ENCODE measurements at places on chromosomes 3 and 15.

DNA sequence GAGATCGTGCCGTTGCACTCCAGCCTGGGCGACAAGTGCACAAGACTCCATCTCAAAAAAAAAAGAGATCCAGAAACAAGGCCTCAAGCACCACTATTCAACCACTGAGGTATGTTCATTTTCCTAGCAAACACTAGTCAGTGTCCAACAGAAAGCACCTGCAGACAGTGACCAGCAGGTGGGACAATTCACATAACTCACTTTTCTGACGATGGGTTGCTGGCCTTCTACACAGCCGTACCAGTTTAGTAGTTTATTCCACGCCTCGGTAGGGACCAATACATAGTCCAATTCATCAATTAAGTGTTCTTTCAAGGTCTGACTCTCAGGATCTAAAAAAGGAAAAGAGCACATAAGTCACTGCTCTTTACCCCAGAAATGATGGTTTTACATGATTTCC is 12.4 kb downstream of the USP4 start:
- DNase-seq: no peak

DNA sequence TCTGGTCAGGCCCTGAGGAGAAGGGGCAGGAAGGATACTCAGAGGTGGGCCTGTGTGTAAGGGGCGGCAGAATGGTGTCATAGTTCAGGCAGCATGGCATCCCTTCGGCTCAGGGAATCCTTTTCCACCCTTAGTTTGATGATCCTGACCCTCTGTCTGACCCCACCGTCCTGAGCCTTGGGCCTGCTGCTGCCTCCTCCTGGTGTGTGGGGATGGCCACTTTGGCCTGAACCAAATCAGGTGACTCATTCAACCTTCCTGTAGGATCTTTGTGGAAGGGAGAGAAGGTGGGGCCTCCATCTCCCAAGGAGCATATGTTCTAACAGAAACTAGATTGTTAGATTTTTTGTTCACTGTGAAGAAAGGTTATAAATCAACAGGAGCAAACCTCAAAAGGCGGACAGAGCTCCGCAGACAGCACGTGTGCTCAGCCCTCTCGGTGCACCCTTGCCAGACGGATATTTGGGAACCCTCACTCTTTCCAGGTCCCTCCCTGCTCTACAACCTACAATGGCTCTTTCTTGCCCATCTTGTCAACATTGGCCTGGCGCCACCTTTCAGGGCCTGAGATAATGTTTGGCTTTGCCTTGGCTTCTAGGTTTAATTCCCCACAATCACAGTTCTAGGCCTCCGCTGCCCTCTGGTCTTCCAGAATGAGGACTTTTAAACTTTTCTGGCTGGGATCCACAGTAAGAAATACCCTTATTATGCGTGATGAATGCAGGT is 21.7 kb downstream of the THSD4 start:
- no peak for DNase-seq

- peak; percentile 95 for DNase-seq
These were observed 9.5 kb upstream of the TRIM69 start for GRCh38 chr15:44726568-44727484.

DNA sequence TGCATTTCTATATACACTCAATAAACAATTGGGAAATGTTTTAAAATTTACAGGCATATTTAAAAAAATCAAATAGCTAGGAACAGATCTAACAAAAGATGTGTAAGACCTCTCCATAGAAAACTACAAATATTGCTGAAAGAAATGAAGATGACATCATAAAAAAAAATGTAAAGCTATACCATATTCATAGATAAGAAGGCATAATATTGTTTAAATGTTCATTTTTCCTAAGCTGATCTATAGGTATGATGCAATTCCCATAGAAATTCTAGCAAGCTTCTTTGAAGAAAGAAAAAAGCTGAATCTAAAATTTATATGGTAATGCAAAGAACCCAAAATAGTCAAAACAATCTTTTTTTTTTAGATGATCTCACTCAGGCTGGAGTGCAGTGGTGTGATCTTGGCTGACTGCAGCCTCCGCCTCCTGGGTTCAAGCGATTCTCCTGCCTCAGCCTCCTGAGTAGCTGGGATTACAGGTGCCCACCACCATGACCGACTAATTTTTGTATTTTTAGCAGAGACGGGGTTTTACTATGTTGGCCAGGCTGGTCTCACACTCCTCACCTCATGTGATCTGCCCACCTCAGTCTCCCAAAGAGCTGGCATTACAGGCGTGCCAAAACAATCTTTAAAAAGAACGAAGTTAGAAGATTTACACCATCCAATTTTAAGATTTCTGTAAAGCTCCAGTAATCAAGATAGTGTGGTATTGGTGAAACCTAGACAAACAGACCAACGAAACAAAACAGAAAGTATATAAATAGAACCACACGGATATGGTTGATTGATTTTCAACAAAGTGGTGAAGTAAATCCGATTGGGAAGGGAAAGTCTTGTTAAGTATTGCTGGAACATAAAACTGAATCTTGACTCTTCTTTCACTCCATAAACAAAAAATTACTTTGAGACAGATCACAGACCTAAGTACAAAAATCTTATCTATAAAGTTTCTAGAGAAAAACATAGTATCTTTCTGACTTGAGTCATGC is 6.3 kb upstream of the BHLHE40 start:
- no peak for DNase-seq

DNA sequence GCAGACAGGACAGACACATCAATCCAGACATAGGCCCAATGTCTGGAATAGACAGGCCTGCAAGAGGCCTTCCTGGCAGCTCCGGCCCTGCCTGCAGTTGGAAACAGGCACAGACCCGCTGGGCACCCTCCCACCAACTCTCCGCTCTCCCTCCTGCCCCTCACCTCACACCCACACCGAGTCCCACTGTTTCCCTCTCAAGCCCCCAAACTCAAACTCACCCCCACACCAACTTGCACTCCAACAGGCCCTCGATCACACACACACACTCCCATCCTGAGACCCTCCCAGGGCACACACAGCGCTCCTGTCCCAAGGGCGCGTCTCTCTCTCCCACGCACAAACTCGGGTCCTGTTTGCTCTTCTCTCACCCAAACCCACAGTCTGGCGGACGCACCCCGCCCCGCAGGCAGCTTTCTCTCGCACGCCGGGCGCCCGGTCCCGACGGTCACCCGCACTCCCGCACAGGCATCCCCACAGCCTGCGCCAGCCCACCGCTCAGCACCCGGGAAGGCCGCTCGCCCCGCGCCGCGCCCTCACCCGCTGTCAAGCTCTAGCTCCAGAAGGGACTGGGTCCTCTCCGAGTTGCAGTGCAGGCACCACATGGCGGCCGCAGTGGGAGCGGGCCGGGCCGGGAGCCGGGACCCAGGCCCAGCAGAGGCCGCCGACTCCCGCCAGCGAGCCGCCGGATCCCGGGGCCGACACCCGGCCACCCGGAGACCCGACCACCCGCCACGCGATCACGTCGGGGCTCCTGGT is 106.2 kb downstream of the IQSEC1 start:
- peak; percentile 15 for DNase-seq

- no peak for DNase-seq
These were observed 563.6 kb upstream of the ADAMTS9 start for GRCh38 chr3:65251375-65251774.

GRCh38 chr3:8313560-8314267 is 187.9 kb upstream of the LMCD1 start:
- DNase-seq: no peak

- no peak for DNase-seq
These were observed 10.2 kb upstream of the SLC6A6 start for GRCh38 chr3:14392231-14392630.

GRCh38 chr3:58857402-58857801 is 190.8 kb upstream of the FAM3D start:
- DNase-seq: no peak

DNA sequence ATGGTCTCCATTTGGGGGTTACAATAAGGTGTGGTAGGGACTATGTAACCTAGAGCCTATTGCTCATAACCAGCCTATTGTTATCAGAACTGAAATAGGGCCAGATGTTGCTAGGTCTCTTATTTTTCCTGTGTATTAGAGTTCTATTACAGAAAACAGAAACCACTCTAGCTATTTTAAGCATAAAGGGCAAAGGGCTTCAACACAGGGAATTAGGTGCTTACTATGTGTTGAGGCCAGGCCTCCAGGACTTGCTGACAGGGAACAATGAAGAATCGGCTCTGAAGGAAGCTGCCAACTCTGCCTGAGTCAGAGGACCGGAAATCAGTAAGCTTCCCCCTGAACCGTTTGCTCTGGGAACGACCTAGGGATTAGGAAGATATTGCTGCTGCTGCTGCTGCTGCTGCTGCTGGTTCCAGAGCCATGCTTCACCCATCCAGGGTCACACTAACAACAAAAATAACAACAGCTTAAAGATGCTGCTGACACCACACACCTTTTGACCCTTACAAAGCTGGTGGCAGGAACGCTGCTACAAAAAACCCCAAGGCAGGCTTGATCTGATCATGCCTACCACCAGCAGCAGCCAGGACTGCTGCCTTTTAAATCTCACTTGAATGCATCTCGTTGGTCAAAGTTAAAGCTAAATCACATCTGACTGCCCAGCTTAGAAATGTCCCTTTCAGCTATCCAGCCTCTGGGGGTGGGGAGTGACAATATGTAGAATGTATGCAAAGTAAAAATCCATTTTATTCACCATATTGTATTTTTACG is 276.9 kb upstream of the IL12A start:
- peak; percentile 91 for DNase-seq

DNA sequence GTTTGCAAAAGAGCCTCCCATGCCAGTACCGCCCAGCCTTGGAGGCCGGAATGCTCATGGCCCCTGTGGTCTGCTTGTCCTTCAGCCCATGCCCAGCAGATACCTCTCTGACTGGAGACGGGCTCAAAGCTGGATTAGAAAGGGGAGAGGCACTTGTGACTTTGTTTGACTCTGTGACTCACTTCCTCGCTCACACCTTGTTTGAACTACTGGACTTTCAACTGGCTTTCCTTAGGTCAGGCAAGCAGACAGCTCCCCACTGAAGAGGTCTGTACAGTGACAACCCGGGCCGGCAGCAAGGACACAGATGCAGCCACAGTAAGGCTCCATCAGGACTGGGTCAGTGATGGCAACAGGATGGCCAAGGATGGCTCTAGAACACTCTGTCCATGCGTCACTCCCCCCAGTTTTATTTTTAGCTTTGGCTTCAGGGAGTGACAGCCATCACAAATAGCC is 98.6 kb upstream of the ABHD17C start:
- no peak for DNase-seq

GRCh38 chr3:60809857-60810610 is 441.2 kb downstream of the FHIT start:
- DNase-seq: no peak

GRCh38 chr15:43169888-43170287 is 15.3 kb upstream of the CCNDBP1 start:
- peak; percentile 5 for DNase-seq

DNA sequence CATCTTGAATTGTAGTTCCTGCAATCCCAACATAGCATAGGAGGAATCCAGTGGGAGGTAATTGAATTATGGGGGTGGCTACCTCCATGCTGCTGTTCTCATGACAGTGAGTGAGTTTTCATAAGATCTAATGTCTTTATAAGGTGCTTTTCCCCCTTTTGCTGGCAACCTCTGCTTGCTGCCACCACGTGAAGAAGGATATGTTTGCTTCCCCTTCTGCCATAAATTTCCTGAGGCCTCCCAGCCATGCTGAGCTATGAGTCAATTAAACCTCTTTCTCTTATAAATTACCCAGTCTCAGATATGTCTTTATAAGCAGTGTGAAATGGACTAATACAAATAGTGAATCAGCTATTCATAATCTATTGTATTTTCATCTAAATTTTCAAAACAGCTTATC is 537.3 kb downstream of the EPHA3 start:
- DNase-seq: no peak

DNA sequence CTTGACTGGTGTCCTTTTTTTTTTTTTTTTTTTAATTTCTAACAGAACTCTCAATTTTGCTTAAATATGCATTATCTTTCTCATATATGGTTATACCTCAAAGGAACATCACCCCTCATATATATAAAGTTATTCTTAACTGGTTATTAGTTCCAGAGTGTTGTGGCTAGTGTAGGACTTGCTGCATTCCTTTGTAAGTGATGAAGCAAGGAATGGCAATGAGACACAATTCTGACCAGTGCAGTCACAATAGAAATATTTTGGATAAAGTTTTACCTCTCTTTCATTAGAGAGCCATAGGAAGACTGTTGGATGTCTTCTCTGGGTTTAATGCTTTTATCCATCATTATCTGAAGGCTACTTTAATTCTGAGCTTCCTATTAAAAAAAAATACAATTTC is 75.5 kb upstream of the CBLB start:
- DNase-seq: peak; percentile 40

- DNase-seq: no peak
These were observed 54.7 kb downstream of the OXNAD1 start for GRCh38 chr3:16319723-16320122.

GRCh38 chr3:16437640-16438039 is 75.9 kb downstream of the RFTN1 start:
- no peak for DNase-seq

DNA sequence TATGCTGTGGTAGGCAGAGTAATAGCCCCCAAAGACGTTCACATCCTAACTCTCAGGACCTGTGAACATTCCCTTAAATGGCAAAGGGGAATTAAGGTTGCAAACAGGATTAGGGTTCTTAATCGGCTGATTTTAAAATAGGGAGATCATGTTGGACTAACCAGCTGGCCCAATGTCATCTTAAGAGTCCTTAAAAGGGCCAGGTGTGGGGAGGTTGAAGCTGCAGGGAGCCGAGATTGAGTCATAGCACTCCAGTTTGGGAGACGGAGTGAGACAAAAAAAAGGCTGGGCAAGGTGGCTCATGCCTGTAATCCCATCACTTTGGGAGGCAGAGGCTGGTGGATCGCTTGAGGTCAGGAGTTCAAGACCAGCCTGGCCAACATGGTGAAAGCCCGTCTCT is 1.6 kb upstream of the FLNB start:
- no peak for DNase-seq

DNA sequence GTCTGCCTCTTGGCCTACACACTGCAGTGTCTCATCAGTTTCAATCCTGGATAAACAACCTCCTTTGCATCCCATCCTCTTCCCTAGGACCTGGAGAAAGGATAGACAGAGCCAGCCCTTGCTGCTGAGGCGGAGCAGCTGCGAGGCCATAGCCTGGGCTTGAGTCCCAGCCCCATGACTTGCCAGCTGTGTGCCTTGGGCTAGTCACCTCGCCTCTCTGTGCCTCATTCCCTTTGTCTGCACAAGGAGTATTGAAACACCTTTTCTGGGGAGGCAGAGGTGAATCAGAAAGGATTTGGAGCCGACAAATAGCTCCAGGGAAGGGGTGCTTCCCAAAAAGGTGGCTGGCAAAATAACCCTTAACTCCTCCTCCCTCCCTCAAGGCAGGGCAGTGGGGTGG is 65.0 kb upstream of the SLC6A1 start:
- no peak for DNase-seq

DNA sequence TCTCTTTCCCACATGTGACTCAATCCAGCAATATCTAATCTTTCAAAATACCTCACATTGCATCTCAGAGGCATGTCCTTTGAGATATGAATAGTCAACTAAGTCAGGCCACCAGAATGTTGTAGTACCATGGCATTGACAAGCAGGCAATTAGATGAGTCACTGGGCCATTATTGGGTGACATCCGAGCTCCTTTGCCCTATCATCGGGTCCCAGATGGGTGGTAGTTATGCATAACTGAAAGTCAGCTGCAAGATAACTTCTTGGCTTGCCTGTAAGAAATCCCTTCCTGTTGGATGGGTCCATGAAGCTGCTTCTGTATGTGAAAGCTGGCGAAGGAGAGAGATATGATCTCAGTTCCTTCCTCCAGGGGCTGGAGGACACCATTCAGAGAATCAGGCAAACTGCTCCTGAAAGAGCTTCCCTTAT is 32.8 kb downstream of the ARRDC4 start:
- no peak for DNase-seq
